Ureter (tissue), 1 donor: ENCODE measurements at places on chromosomes 4 and X. TPM values are rescaled to one million over a fixed set of nuclear protein-coding genes. Genes with fewer than 3 reads are reported as not detected.

The NAP1L3 gene
- total RNA-seq = 3.4 TPM

The COL25A1 gene
- 3.4 TPM for total RNA-seq

The HS3ST1 gene
- total RNA-seq = 9.8 TPM

The FAM9C gene
- total RNA-seq = 0.26 TPM

The COL4A6 gene
- 16.1 TPM for total RNA-seq

The DRD5 gene
- total RNA-seq = not detected

The PRDX4 gene
- total RNA-seq = 53.9 TPM

The RNF150 gene
- 19.8 TPM for total RNA-seq

The PAGE1 gene
- not detected for total RNA-seq

The PAGE4 gene
- total RNA-seq = not detected

The GAGE13 gene
- not detected for total RNA-seq

The SPANXN3 gene
- not detected for total RNA-seq

The LINC00632 gene
- 116 TPM for total RNA-seq

The RBM46 gene
- not detected for total RNA-seq

The MAP3K15 gene
- total RNA-seq = not detected

The RCHY1 gene
- total RNA-seq = 28.8 TPM

The NKAP gene
- total RNA-seq = 8.0 TPM

The CTAG1A gene
- total RNA-seq = not detected

The KCND1 gene
- 3.4 TPM for total RNA-seq

The OPRPN gene
- total RNA-seq = not detected

The DACH2 gene
- 2.6 TPM for total RNA-seq

The TMPRSS11D gene
- not detected for total RNA-seq

The FGFBP1 gene
- not detected for total RNA-seq

The TLL1 gene
- 7.9 TPM for total RNA-seq

The TRAM1L1 gene
- 4.6 TPM for total RNA-seq

The GPR82 gene
- total RNA-seq = 0.26 TPM

The GAR1 gene
- total RNA-seq = 23.9 TPM

The HSFX4 gene
- total RNA-seq = not detected

The FTSJ1 gene
- 42.7 TPM for total RNA-seq

The CTAG1B gene
- total RNA-seq = not detected

The CT55 gene
- total RNA-seq = not detected
